Activated T-helper 1 cell treated with anti-CD3 and anti-CD28 coated beads, Interleukin-12 subunit alpha, Interleukin-12 subunit beta, Interleukin-2, Interleukin-4 antibody, amounts not matched to agents 30 ng/mL and 10 ng/mL and 1 ng/mL, durations not matched to agents 14 hours and 24 hours and 36 hours (primary cell): ENCODE measurements at places on chromosomes 5 and 9.

DNA sequence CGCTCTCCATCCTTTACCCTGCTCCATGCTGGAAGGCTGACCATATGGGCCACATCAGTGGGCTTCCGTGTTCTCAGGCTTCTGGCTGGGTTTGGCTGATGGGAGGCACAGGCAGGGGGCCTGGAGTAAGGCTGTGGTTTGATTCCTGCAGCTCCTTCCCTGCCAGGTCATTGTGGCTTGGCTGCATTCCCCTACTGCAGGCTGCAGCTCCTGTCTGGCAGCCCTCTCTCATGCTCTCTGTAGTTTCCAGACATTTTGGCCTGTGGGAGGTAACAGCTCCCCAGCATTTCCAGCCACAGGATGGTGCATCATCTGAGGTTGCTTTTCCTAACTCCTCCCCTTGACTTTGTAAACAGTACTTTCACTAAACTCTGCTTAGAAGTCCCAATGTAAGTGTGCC is 102.0 kb upstream of the PTPN3 start:
- DNase-seq, result no peak

GRCh38 chr5:179345433-179346321 is at the start of gene ADAMTS2:
Gene ADAMTS2, minus strand, starts transcription at chr5:179345461. Its CDS starts 133 bp downstream, at chr5:179345328.
- DNase-seq, result no peak

DNA sequence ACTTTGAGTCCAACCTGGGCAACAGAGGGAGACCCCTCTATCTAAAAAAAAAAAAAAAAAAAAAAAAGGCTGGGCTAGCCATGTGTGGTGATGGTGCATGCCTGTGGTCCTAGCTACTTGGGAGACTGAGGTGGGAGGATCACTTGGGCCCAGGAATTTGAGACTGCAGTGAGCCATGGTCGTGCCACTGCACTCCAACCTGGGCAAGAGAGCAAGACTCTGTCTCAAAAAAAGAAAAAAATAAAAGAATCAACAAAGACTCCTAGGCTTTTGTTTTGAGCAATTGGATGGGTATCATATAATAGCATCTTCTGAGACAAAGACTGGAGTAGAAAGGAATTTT is 481.7 kb upstream of the PAPPA start:
- no peak for DNase-seq

GRCh38 chr9:114898741-114899140 is 31.6 kb downstream of the TNFSF8 start:
- DNase-seq, result peak; percentile 86

DNA sequence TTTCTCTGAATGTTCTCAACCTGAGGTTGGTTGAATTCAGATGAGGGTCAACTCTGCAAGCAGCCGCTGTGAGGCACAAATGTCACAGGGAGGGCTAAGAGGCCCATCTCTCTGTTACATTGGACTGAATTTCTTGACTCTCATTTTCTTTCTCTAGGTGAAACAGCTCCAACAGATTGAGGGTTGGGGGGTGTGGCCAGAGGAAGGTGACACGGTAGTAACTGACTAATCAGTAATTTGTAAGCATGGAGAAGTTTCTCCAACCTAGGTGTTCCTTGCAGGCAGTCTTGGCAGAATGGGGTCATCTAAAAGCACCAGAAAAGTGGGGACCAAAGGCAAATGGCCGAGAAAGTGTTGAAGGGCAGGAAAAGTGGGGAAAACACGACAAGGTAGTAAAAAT is 16.8 kb downstream of the CCT5 start:
- DNase-seq, result no peak

GRCh38 chr9:129946246-129946995 is 96.6 kb downstream of the FNBP1 start:
- DNase-seq, result no peak

DNA sequence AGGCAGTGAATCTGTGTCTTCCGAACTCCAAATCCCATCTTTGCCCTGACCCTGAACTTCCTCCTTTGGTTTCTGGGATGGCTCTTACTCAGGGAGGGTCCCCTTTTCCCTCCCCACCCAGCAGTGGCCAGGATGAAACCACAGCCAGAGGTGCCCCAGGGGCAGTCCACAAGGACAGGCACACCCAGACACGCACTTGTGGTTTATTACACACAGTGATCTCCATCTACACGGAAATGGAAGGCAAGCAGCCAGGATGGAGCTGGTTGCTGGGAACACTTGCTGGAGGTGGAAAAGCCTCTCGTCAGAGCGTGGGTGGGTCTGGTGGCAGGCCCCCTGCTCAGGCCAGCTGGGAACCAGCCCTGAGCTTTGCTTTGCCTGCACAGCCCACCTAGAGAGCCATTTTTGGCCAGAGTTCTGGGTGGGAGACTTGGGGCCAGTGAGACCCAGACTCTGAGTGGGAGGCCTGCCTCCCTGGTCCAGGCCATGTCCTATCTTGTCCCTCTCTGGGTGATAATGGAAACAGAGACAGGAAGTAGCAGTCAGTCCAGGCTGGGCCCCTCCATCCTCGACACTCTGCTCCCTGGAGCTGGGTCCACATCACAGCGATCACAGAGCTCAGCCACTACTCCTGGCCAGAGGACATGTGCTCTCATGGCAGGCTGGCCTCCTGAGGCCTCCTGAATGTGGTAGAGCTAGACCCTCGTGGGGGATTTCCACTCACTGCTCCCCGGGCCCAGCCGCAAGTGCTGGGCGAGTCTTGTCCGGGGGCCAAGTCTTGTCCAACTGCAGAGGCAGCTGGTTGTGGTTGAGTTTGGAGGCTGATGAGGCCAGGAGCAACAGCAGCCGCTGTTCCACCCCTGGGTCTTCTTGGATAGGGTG is 5.1 kb upstream of the PHYKPL start:
- no peak for DNase-seq

GRCh38 chr5:136840601-136841000 is 475.3 kb upstream of the TRPC7 start:
- DNase-seq, result no peak

DNA sequence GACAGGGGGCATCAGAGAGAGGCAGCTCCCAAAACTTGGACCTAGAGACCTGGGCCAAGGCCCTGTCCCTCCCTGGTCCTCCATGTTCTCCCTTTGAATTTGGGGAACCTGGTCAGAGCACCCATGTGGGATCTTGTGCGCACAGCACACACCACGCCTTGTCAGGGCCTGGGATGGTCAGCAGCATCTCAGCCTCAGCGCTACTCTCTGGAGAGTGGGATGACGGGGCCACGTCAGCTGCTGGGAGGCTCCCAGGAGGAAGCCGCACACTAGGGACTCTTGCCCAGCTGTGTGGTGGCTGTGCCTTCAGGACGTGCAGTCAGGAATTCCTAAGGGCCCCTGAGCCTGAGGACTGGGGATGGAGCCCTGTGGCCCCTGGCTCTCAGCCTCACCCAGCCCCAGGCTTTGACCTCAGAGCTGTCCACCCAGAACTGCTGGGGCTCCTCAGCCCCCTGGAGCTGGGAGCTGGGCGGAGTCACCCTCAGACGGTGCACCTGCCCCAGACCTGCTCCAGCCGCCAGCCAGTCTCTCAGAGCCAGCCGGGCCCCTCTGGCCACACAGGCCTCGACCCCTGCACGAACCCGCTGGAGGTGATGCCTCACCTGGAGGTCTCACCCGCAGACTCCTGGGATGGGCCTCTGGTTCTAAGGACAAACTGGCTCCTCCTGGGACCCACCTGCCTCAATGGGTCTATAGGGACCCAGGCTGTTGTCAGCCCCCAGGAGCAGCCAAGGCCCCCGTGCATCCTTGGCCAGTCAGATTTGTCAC is 38.3 kb upstream of the EGFL7 start:
- no peak for DNase-seq

- no peak for DNase-seq
These were observed 9.1 kb downstream of the EGFL7 start for GRCh38 chr9:136671646-136672430.

DNA sequence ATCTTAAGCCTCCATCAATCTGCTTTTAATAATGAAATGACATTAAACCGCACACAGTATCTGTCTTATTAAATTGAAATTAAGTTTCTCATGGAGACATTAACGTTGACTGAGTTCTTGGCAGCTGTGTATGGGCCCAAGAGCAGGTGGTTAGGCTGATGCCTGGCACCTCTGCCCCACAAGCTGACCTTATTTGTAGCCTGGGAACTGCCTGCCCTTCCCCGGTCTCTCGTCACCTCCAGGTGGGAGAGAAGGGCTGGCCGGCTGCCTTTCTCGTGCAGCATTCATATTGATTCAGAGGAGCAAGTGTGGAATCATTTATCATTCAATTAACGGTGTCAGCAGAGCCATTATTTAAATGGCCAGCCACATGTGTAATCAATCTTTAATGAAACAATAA is 53.0 kb upstream of the FCN1 start:
- DNase-seq, result no peak

GRCh38 chr5:179430193-179431175 is 85.2 kb upstream of the ADAMTS2 start:
- no peak for DNase-seq

GRCh38 chr5:144183254-144183889 is 12.7 kb downstream of the KCTD16 start:
- DNase-seq, result no peak

GRCh38 chr9:127569886-127570401 is 42.1 kb upstream of the STXBP1 start:
- DNase-seq, result peak; percentile 27

DNA sequence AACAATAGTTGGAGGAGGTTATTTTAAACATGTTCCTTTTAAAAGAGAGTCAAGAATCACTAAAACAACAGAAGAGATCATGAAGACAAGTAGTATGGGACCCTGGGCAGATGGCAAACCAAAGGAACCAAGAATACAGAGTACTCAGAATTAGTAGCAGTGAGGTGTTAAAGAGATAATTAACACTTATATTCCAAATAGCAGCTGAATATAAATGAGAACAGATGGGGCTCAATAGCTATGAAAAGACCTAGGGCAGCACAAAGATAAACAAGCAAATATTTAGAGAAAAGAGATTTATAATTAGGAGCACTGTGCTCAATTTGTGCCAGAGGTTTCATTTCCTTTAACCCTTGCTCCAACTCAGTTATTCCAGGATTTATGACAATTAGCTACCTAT is 159.1 kb downstream of the FAM114A2 start:
- no peak for DNase-seq

DNA sequence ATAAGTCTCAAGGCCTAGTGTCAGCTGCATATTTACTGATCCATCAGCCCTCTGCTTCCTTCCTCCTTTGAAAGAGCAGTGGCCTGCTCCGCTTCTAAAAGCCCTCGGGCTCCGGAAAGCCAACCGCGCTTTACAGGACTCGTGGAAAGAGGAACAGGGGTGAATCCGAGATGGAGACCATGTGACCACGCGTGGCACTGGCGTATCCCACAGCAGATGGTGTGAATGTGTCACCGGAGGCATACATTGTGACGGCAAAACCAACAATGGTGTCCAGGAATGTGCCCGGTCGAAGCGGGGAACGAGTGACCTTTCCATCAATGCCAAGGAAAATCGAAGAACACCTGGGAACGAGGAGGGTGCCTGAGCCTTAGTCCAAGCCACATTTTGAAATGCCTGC is 484.6 kb downstream of the SPATA31A7 start:
- DNase-seq, result no peak
